Globus pallidus (tissue), 1 donor: ENCODE measurements at places on chromosomes 3 and 15.

DNA sequence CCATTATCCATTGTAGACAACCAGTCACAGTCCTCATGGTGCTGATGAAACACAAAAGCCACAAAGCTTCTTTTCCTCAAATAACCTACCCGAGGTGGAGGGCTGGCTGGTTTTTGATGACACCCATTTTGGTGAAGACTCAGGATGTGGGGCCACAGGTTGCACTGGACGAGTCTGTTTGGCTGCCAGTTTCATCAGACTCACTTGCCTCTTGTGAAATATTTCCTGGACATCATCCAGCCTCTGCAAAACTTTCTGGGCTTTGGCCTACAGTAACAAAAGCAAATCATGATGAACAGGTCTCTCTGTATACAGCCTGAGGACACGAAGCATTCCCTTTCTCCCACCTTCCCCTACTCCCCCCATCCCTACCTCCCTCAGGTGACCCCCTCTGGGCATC is 42.2 kb downstream of the B3GNT5 start:
- DNase-seq, result peak; percentile 19

DNA sequence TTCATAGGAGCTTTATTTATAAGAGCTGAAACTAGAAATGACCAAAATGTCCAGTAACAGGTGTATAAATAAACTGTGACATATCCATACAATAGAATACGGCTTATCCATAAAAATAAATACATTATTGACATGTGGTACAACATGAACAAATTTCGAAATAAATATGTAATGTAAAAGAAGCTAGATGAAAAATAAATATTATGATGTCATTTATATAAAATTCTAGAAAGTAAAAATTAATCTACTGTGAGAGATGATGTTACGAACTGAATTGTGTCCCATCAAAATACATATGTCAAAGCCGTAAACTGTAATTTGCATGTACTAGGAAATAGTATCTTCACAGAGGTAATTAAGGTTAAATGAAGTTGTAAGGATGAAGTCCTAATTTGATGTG is 1104.9 kb downstream of the NSUN3 start:
- DNase-seq, result no peak

- DNase-seq, result no peak
Observed at GRCh38 chr15:38557921-38558320, 6.7 kb downstream of the RASGRP1 start.

DNA sequence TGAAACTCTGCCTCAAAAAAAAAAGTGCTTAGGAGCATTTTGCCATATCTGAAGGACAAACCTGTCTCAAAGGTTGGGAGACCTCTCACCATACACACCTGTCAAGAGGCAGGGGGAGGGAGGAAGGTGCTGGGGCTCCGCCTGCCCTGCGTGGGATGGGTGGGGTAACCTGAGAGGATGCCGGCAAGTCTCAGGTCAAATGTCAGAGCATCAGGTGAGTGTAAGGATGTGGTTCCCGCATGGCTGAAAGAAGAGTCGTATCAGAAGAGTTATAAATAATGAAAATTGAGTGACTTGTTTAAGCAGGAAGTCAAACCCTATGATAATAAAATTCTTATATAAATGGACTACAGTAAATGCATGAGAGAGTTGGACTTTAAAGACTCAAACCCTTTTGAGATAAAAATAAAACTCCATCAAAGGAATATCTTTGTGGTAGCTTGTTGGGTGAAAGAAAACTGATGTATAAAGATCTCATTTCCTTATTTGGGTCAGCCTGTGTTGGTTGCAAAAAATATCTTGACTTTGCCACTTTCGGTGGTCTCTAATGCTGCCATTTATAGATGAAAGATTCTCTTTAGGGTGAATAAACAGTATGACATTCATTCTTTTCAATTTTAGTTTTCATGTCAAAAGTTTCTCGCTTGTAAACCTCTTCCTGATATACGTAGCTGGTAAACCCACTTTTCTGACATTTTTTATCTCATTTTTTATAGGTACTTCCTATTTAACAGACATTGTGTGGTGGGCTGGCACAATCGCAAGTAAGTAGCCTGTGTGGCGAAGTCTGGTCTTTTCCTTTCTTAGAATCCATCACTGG is 23.8 kb downstream of the NIPA1 start:
- no peak for DNase-seq

- no peak for DNase-seq
Observed at GRCh38 chr3:150399060-150399459, 9.0 kb upstream of the TSC22D2 start.

DNA sequence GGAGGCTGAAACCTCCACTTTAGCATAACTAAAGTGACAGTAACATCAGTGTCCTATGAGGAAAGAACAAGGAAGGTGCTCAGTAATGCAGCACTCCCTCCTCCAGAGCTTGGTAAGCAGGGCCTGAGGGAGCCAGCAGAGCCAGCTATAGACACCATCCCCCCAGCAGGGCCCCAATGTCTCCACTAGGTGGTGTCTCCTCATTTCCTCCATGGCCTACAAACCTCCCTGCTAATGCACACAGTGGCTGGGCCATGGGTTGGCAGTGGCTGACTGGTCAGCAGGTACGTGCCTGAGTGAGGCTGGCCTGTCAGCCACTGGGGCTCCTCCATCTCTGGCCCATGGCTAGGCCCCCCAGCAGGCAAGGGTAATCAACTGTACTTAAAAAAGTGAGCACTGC is 13.6 kb downstream of the MRPS25 start:
- DNase-seq, result peak; percentile 16

GRCh38 chr3:185724251-185724650 is 100.6 kb downstream of the IGF2BP2 start:
- no peak for DNase-seq

DNA sequence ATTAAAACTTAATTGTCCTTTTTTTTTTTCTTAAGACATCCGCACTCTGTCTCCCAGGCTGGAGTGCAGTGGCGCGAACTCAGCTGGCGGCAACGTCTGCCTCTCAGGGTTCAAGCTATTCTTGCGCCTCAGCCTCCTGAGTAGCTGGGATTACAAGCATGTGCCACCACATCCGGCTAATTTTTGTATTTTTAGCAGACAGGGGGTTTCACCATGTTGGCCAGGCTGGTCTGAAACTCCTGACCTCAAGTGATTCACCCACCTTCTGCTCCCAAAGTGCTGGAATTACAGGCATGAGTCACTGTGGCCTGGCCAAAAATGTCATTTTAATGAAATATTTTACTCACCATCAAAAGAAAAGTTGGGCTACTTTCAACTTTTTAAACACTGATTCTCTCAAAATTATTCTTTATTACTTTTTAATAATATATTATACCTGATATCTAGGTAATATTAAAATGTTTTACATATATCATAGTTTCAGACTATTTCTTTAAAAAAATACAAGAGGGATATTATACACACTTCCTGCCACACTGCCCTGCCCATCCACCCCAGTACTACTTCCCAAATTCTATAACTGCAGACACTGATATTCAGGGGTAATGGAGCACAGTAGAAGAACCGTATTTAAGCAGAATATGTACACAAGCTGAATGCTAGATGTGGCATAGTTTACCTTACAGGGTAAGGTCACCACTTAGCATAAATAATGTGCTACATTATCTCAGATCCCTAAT is 723.9 kb upstream of the ZNF385D start:
- DNase-seq, result no peak

DNA sequence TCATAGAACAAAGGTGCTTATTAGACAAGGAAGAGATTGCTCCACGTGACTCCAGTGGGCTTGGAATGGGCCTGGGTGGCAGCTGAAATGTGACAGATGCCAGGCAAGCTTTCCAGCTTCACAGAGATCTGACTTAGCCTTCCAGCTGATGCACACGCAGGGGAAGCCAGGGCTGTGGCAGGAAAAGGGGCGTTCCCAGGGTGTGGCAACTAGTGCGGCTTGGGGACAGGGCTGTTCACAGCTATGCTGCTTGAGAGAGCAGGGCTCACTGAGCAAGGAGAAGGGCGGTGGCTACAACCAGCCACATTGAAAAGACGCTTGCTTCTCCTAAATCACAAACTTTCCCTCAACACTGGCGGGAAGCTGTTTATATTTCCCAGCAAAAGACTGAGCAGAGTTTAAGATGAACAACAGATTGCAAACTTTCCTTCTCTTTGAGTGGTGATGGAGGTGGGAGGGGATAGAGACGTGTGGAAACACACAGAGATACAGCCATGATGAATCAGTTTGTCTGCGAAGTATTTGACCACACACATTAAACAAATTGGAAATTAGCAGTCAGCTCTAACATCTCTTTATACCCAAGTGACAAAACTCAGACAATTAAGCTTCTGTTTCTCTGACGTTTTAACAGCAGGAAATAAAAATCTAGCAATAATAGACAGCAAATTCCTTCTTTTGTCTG is 127.5 kb downstream of the BDH1 start:
- no peak for DNase-seq

DNA sequence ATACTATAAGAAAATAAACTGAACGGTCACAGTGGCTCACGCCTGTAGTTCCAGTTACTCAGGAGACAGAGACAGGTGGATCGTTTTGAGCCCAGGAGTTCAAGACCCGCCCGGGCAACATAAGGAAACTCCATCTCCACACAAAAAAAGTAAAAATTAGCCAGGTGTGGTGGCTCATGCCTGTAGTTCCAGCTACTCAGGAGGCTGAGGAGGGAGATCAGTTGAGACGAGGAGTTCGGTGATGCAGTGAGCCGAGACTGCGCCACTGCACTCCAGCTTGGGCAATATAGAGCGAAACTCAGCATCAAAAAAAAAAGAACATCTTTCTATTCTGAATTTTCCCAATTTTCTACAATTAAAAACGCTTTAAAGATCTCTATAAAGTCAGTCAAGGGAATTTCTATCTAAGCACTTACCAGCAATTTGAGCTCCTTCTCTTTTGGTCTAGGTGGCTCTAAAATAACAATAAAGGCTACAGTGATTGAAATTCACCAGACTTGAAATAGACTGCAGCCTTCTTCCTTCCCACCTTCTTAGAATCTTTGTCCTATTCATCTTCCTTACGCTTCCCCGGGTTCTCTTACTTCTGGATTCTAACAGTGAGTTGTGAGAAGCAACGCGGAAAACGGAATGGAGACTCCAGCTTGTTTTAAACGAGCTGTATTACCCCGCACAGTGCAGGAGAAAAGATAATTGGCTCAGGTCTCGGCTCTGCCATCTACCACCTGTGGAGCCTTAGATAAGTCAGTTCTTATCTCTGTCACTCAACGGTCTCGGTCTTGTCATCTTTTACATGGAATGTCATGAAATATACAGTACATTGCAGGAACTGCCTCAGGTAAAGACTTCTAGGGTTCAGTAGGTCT is 812 bp upstream of the SEC62 start:
- DNase-seq, result no peak

DNA sequence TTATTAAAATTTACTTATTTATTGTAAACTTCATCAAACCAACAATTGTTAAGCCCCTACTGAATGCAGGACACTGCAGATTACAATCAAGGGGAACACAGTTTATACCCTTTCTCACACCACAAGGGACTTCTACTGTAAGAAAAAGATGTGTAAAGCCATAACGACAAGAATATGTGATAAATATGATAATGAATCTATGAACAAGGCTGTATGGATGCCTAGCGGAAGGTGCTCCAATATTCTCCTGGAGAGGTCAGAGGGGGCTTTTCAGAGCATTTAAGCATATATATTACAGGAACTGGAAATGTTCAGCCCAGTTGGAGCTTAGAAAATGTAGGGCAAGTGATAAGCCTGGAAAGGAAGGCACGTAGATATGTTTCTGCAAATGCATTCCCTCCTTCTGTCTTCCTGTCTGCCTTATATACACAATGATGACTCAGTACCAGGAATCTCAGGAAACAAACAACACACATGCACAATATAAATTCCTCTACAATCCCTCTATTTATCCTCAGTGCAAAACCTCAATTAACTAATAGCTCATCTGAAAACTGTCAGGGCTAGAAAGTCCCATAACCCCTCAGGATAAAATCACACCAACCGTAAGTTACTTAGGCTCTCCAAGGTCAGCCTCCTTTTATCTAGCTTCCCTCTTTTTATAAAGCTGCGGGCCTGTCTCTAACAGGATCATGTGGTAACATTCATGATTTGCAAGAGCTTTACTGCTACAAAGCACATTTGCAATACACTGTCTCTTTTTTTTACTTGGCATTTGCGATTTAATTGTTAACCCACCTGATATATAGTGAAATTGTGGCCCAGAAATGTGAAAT is 393.1 kb downstream of the LPP start:
- DNase-seq, result no peak

- no peak for DNase-seq
Observed at GRCh38 chr3:43587303-43587702, 34.5 kb downstream of the ANO10 start.

DNA sequence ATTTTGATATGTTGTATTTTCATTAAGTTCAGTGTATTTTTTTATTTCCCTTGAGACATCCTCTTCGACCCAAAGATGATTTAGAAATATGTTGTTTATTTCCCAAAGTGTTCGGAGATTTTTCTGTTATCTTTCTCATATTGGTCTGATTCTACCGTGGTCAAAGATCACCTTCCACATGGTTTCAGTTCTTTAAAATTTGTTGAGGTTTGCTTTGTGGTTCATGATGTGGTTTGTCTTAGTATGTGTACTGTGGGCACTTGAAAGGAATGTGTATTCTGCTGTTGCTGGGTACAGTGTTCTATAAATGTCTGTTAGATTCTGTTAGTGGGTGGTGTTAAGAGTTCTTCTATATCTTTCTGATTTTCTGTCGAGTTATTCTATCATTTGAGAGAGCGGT is 103.4 kb upstream of the FHIT start:
- DNase-seq, result no peak

GRCh38 chr3:102060814-102061213 is 211.5 kb downstream of the NFKBIZ start:
- DNase-seq, result no peak

DNA sequence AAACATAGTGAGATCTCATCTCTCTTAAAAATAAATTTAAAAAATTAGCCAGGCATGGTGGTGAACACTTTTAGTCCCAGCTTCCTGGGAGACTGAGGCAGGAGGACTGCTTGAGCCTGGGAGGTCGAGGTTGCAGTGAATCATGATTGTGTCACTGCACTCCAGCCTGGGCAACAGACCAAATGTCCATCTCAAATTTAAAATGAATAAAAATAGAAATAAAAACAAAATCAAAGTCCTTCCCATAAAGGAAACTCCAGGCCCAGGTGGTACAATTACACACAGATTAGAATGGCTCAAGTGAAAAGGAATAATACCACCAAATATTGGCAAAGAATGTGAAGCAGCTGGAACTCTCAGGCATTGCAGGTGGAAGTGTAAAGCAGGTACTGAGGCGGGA is 19.3 kb upstream of the ATP10A start:
- DNase-seq, result no peak
